Pulmonary artery endothelial cell (primary cell): ENCODE measurements at places on chromosomes 6 and 20. TPM values are rescaled to one million over a fixed set of nuclear protein-coding genes. Genes with fewer than 3 reads are reported as not detected.
A peak's percentile ranks its signal among the peaks of the same experiment; 100 is the strongest.

PI16 gene
- total RNA-seq = under 0.01 TPM in 1 of 2 replicates, not detected in the other

MTCH1 gene
- 305 and 329 TPM in 2 replicates for total RNA-seq

TMEM63B gene
- total RNA-seq = 14.0 and 21.8 TPM in 2 replicates

RSPO3 gene
- 0.67 and 2.8 TPM in 2 replicates for total RNA-seq

HLA-DRA gene
- not detected in 2 replicates for total RNA-seq

ATXN1 gene
- total RNA-seq = 14.2 and 15.9 TPM in 2 replicates

ADGRB3 gene
- total RNA-seq = not detected in 2 replicates

IRAK1BP1 gene
- 3.0 and 4.5 TPM in 2 replicates for total RNA-seq

DNA sequence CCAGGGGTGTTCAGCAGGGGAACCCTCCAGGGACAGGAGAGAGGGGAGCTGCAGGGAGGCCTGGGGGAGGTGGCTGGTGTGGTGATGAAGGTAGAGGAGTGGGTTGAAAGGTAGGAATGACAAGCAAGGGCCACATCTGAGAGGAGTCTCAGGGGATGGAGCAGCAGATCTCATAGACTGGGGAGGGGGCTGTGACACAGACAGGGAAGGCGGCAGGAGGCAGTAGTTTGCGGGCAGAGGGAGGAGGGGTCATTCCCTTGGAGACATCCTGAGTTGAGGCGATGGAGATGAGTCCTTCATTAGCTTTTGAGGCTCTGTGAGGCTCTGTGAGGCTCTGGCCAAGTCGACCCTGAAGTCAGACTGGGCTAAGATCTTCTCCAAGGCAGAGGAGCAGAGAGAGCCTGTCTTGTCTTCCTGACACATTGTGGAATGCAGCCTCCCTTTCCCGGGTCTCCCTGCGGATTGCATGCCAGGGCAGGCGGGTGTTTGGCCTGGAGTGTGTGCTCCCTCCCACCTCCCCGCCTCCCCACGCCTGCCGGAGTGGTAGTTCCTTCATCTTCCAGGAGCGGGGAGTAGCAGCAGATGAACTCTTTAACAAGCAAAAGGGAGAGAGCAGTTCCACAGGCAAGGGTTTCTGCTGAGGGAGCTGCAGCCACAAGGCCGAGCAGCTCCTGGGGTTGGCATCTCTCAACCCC, 34.3 kb upstream of the MLN start:
- no peak for DNase-seq

DNA sequence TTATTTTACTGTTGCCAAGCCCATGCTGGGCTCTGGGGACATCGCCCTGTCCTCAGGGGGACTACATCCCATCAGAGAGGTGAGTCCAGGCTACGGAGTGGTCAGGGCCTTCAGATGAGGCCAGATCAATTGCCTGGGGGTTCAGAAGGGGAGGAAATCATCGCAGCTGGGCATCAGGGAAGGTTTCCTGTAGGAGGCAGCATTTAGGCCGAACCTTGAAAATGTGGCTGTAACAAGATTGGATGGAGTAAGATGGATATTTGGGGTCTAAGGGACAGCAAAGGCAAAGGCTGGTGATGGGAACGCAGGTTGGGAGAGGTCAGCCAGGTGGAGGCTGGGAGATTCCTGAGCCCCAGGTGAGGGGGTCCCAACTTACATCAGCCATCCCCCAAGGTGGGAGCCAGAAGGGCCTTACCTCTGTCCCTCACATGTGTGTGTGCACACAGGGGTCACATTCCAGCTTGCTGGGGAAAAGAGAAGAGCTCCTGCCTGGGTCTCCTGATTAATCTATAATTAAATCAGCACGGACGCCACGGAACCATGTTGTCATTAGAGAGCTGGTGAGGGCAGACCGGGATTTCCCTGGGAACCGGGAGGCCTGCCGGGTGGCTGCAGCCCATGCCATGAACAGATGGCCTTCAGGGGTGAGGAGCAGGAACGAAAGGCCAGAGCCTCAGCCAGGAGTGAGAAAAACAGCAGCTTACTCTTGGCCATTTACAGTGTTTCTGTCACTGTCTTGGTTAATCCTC, 30.5 kb upstream of the DLGAP4 start:
- DNase-seq = no peak

DNA sequence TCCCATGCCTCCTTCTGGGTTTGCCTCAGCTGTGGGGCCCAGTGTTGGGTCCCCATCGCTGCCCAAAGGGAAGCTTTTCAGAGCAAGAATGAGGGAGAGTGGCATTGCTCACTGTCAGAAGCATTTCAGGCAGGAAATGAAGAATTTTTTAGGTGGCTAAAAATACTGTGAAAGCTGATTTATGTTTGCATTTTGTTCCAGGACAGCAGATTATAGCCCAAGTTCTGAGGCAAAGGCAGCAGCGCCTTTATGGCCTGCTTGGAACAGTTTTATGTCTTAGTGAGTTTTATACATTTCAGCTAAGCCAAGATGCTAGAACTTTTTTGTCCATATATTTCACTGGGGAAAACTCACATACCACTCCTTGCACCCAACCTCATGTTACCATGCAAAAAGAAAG, 4.3 kb upstream of the CCDC167 start:
- DNase-seq = no peak

DNA sequence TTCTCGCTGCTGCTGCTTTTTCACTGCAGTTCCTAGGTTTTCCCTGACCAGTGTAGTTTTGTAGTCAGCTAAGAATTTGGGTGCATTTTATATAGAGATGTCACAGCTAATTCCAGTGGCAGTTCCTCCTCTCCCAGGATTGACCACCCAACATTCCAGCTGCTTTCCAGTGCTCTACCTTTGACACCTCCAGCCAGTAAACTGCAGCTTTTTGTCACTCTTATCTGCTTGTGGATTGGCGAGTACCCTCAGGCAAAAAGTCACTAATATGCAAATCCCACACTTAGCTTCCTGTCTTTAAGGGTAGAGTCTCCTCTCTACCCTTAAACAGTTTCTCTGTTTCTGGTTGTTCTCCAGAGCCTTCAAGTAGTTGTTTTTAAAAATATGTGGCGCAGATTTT, 146.9 kb upstream of the KCNG1 start:
- no peak for DNase-seq

- DNase-seq = no peak
Measured at GRCh38 chr6:168915855-168916254, 337.8 kb downstream of the THBS2 start.

GRCh38 chr6:70889270-70889669, 67.6 kb downstream of the B3GAT2 start:
- no peak for DNase-seq

DNA sequence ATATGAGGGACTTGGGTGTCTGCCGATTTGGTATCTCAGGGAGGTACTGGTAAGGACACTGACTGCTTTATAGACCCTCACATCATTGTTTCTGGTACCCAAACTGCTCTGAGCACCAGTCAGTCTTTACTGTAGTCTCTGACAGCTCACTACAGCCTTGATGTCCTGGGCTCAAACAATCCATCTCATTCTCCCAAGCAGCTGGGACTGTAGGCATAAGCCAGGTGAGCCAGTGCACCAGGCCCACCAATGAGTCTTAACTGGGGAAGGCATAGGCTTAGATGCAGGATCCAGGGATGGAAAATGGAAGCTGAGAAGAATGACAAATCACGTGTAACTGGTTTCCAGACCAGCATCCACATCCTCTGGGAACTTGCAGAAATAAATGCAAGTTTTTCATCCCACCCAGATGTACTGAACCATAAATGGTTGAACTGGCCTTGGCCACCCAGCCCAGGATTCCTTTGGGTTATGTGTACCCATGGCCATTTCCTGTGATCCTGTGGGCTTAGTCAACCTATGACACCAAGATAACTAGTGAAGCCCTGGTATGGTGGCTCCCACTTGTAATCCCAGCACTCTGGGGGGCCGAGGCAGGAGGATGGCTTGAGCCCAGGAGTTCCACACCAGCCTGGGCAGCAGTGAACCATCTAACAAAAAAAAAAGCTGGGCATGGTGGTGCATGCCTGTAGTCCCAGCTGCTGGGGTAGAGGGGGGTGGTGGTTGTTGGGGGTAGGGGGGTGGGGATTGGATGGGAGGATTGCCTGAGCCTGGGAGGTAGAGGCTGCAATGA, 5.8 kb downstream of the TUBB start:
- no peak for DNase-seq

DNA sequence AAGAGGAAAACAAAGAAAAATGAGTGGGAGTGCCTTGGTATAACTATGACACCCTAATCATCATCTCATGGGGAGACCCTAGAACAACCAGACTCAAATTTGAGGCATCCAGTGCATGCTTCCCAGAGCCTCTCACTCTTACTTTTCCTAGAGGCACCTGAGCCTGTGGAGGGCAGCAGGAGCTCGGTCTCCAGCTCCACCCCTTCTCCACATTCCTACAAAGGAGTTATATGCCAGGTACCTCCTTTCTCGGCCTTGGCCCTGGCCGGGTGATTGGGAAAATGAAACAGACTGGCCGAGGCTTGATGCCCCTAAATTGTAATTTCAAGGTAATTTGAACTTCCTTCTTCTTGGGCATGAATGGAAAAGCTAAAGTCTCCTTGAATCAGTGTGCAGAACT, 761.2 kb upstream of the CHD6 start:
- DNase-seq = no peak

GRCh38 chr6:46684771-46685170, 2.9 kb upstream of the TDRD6 start:
- no peak for DNase-seq

DNA sequence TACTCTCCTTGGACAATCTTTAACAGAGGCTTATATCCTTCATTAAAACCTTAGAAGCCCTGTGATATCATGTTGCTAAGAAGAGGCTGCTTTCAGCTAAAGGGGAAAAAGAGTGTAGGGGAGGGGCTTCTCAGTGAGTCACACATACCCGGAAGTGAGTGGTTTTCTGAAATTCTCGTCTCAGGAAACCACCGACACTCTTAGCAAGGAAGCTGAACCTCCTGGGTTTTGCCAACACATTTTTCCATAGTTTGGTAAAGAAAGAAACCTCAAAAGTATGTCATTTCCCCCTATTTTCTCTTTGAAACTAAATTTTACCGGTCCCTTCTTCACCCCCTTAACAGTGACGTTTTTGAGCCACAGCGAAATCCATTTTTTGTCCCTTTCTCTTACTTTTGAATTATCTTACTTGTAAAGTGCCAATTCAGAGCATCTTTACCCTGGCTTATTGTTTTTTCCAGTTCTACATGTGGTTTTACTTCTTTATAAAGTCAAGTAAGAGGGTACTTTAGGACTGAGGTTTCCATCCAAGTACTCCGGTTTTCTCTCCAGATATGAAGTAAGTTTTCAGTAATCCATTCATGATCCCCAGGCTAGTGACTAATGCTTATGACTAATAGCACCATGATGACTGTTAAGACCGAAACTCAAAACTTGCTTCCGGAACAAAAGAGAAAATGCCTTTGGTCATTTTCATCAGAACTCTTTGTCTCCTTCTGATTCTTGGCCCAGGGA, 219.3 kb downstream of the ARHGAP18 start:
- DNase-seq = peak; percentile 92

DNA sequence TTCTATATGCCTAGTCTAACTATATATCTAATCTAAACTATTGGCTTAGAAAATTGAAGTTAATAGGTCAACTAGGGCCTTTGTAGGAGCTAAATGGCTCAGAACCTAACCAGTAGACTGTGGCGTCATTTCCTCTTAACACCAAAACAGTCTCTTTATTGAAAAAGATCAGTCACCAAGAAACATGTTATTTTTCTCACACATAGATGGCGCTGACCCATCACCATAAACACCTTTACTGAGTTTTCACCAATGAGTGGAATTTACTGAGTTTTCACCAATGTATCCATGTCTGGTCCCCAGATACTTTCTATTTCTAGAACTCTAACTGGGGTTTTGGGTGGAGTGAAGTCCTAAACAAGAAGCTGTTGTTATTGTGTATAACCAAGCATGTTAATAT, 636.0 kb downstream of the BCKDHB start:
- DNase-seq = no peak

DNA sequence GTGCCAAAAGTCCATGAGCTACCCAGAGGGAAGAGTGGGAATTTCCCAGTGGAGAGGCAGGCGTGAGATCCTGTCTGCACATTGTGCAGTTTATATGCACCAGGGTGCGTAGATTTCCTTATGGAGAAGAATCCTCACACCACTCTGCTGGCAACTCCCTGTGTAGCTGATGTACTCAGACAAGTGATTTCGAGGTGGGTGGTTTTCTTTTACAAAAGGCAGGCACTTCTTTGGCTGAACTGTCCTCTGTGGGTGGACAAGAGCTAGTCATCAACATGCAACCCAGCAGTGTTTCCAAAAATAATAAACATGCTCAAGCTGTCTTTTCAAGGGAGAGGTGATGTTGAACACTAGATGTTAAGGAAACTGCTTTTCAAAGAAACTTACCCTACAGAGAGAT, 121.7 kb upstream of the NXT1 start:
- no peak for DNase-seq

GRCh38 chr20:19599200-19599599, 158.9 kb upstream of the RIN2 start:
- no peak for DNase-seq

GRCh38 chr20:44579313-44580081, 2.9 kb upstream of the PKIG start:
- peak; percentile 76 for DNase-seq

- no peak for DNase-seq
Measured at GRCh38 chr20:31606804-31607639, 1.9 kb downstream of the ID1 start.

- no peak for DNase-seq
Measured at GRCh38 chr6:169406034-169406433, 152.4 kb upstream of the THBS2 start.

- no peak for DNase-seq
Measured at GRCh38 chr6:106381881-106382280, 21.4 kb downstream of the CRYBG1 start.

GRCh38 chr20:22339091-22339881, 245.1 kb downstream of the FOXA2 start:
- DNase-seq = peak; percentile 32

GRCh38 chr6:3343089-3343883, 84.5 kb downstream of the PSMG4 start:
- no peak for DNase-seq

DNA sequence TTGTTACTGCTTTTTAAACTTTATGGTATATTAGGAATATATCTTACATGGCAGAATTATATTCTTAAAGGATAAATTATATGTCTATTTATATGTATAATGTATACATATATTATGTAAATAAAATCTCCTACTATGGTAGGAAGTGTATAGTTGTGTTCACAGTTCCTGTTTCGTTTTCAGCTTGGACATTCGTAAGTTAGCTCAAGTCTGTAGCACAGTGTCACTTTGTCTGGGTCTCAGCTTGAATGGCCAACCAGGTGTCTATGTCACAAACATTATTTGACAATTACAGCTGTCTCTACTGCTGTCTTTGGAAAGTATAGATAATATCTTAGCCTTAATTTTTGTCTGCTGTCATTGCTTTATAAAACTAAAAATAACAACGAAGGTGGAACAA, 303.9 kb downstream of the CDKAL1 start:
- DNase-seq = no peak

DNA sequence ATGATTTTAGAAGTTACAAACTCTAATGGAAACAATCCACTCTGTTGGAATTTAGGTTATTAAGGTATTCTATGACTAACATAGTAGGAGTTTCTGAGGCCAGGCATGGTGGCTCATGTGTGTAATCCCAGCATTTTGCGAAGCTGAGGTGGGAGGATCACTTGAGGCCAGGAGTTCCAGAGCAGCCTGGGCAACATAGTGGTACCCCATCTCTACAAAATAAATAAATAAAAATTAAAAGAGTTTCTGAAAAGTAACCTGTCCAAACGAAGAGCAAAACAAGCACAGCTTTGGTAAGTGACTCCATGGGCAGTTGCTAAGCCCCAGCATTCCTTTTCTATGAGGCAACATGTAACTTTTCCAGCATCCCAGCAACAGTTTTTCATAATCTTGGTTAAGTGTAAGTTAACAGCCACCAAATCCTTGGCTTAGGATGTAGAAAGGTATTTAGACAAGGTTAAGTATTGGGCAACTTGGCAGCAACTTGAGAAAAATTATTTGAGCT, 86.3 kb downstream of the SOX4 start:
- DNase-seq = no peak
